Activated T-helper 2 cell treated with anti-CD3 and anti-CD28 coated beads, Interferon-gamma antibody, Interleukin-2, Interleukin-4, amounts not matched to agents 10 μg/mL and 5 μg/mL and 100 μg/mL, durations not matched to agents 14 hours and 24 hours and 36 hours (primary cell): ENCODE measurements at places on chromosomes 6 and 20. TPM values are rescaled to one million over a fixed set of nuclear protein-coding genes. Genes with fewer than 3 reads are reported as not detected.

DNA sequence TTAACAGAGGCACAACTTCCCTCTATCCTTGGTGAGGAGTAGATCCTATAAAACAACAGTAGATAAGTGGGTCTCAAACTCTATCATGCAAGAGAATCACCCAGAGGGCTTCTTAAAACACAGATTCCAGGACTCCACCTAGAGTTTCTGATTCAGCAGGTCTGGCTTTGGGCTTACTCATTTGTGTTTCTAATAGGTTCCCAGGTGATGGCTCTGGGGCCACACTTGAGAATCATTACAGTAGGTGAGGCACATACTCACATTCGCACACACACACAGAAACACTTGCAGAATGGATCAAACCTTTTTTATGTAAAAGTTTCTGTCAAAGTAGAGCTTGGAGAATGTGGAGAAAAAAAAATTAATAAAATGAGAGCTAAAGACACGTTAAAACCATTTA lies 52.4 kb downstream of the TMEM242 start:
- no peak for DNase-seq
- H3K27me3 ChIP-seq: peaks cover 2% of the 10 kb centered on the region
- peaks cover 8% of the 10 kb centered on the region for H3K4me1 ChIP-seq
- H3K4me3 ChIP-seq: no peak overlapping the region

DNA sequence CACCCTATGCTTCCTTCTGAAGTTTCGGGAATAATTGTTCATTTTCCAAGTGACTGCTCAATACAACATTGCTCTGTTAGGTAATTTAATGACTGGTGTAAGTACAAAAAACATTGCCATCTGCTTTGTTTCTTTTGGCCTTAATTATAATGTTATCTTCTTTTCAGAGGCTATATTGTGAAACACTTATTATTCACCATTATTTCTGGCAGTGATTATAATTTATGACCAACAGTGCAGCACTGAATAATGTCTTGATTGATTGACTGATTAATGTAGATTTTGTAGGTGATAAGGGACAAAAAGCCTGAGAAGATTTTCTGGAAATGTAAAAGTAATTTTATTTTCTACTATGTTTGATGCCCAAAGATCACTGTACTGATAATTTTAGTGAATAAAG lies 377.7 kb downstream of the PLCB1 start:
- no peaks in the 10 kb centered on the region for H3K36me3 ChIP-seq
- H3K4me1 ChIP-seq: no peaks in the 10 kb centered on the region
- H3K27me3 ChIP-seq: no peaks in the 10 kb centered on the region
- DNase-seq: no peak
- H3K4me3 ChIP-seq: no peak overlapping the region

DNA sequence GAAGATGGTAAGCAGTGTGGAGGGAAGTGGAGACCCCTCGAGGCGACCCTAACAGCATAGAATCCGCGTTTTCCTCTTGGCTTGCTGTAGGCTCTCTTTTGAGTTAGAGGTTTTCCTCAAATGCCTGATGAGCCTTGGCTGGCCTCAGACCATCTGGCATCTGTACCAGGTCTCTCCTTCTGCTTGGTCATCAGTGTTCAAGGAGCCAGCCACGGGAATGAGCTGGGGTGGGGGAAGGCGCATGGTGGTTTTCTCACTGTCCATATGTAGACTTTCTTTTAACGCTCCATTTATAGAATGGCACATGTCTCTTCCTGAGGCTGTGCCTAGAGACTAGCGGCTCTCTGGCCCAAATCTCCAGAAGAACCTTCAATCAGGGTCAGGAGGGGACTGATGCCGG lies 8.1 kb upstream of the GUCA1A start:
- no peak overlapping the region for H3K4me3 ChIP-seq
- peaks cover 12% of the 10 kb centered on the region for H3K27me3 ChIP-seq
- no peaks in the 10 kb centered on the region for H3K4me1 ChIP-seq
- DNase-seq: no peak
- no peaks in the 10 kb centered on the region for H3K36me3 ChIP-seq

- H3K4me3 ChIP-seq: no peak overlapping the region
- no peaks in the 10 kb centered on the region for H3K36me3 ChIP-seq
- no peak for DNase-seq
- H3K27ac ChIP-seq: no peak overlapping the region
- no peaks in the 10 kb centered on the region for H3K4me1 ChIP-seq
These were observed 77.3 kb downstream of the CD40 start for GRCh38 chr20:46195264-46196036.

- H3K36me3 ChIP-seq: peaks cover 61% of the 10 kb centered on the region
- H3K4me3 ChIP-seq: no peak overlapping the region
- H3K27ac ChIP-seq: peak overlapping the region; percentile 70
- no peak for DNase-seq
These were observed 58.4 kb upstream of the ARMH2 start for GRCh38 chr6:24856901-24857670.

- no peak for DNase-seq
- H3K4me1 ChIP-seq: no peaks in the 10 kb centered on the region
- H3K4me3 ChIP-seq: no peak overlapping the region
These were observed 569.2 kb downstream of the TFAP2B start for GRCh38 chr6:51387907-51388306.

DNA sequence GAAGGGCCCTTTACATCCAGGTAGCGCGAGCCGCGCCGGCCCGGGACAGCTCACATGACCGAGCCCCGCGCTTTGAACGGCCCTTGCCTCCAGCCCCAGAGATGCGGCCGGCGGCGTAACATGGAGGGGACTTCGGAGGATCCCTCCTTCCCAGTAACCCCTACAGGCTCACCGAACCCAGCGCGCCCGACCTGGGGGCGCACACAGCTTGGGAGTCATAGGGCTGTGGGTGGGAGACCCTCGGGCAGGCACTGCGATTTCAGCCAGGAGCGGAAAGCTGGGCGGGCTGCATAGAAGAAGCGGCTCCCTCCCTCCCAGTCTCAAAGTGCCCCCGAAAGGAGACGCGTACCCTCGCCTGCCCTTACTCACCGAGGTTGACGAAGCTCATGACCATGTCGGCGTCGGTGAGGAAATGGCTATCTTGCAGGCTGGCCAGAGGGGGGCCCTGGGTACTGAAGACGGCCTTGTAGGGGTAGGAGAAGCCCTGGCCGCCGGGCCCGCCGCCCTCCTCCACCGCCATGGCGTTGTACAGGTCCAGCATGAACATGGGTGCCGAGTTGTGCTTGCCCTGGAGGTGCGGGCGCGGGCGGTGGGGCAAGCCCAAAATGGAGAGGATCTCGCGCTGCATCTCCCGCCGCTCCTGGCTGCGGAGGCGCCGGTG lies 975 bp downstream of the BMP7 start:
- no peak for DNase-seq
- H3K4me1 ChIP-seq: peaks cover 9% of the 10 kb centered on the region
- no peak overlapping the region for H3K4me3 ChIP-seq
- no peak overlapping the region for H3K27ac ChIP-seq
- peaks cover 75% of the 10 kb centered on the region for H3K27me3 ChIP-seq

GRCh38 chr6:12051861-12052368 lies 39.8 kb downstream of the HIVEP1 start:
- H3K4me3 ChIP-seq: peak overlapping the region; percentile 59
- DNase-seq: peak; percentile 70
- H3K4me1 ChIP-seq: peaks cover 69% of the 10 kb centered on the region
- H3K36me3 ChIP-seq: peaks cover 53% of the 10 kb centered on the region
- H3K27ac ChIP-seq: peak overlapping the region; percentile 91

- no peak for DNase-seq
- H3K27me3 ChIP-seq: peaks cover 38% of the 10 kb centered on the region
- no peaks in the 10 kb centered on the region for H3K4me1 ChIP-seq
- no peak overlapping the region for H3K27ac ChIP-seq
These were observed 5.3 kb downstream of the KCNB1 start for GRCh38 chr20:49477200-49477599.

DNA sequence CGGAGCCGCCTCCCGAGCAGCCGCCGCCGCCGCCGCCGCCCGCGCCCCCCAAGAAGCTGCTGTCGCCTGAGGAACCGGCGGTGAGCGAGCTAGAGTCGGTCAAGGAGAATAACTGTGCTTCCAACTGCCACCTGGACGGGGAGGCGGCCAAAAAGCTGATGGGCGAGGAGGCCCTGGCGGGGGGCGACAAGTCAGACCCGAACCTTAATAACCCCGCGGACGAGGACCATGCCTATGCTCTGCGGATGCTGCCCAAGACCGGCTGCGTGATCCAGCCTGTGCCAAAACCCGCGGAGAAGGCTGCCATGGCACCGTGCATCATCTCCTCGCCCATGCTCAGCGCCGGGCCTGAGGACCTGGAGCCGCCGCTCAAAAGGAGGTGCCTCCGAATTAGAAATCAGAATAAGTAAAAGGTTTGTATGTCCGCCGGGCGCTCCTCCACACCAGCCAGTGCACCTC lies 145.2 kb downstream of the SOBP start:
- H3K27ac ChIP-seq: no peak overlapping the region
- peaks cover 3% of the 10 kb centered on the region for H3K4me1 ChIP-seq
- H3K36me3 ChIP-seq: no peaks in the 10 kb centered on the region
- no peak overlapping the region for H3K4me3 ChIP-seq
- peaks cover 70% of the 10 kb centered on the region for H3K27me3 ChIP-seq
- DNase-seq: no peak

GRCh38 chr6:114862819-114863218 lies 520.0 kb upstream of the HS3ST5 start:
- DNase-seq: no peak
- no peak overlapping the region for H3K27ac ChIP-seq
- no peaks in the 10 kb centered on the region for H3K27me3 ChIP-seq
- H3K4me3 ChIP-seq: no peak overlapping the region
- H3K4me1 ChIP-seq: no peaks in the 10 kb centered on the region
- H3K36me3 ChIP-seq: no peaks in the 10 kb centered on the region

- peaks cover 17% of the 10 kb centered on the region for H3K4me1 ChIP-seq
- no peak overlapping the region for H3K27ac ChIP-seq
- DNase-seq: no peak
- peaks cover 36% of the 10 kb centered on the region for H3K27me3 ChIP-seq
- no peak overlapping the region for H3K4me3 ChIP-seq
- H3K36me3 ChIP-seq: no peaks in the 10 kb centered on the region
These were observed 3.1 kb downstream of the CPXM1 start for GRCh38 chr20:2797136-2797983.

- no peak for DNase-seq
- H3K27ac ChIP-seq: peak overlapping the region; percentile 13
- peaks cover 55% of the 10 kb centered on the region for H3K4me1 ChIP-seq
- H3K36me3 ChIP-seq: no peaks in the 10 kb centered on the region
These were observed 23.6 kb downstream of the BFSP1 start for GRCh38 chr20:17507531-17507930.

DNA sequence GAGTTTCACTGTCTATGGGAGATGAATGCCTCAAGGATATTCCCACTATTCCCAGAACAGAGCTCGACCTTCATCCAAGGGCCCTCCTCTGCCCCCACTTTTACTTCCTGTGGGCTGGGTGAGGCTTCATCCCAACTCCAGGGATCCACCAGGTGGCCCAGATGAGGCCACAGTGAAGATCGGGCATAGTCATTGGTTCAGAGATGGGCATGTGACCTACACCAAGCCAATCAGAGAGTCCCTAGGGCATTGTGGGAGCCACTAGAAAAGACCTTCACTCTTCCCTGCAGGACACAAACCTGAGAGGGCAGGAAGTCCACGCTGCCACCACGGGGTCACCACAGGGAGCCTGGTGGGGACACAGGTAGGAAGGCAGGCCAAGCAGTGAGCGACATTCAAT lies 72.9 kb upstream of the SLC22A16 start:
- H3K27ac ChIP-seq: no peak overlapping the region
- H3K36me3 ChIP-seq: no peaks in the 10 kb centered on the region
- H3K4me3 ChIP-seq: no peak overlapping the region
- DNase-seq: no peak
- H3K27me3 ChIP-seq: peaks cover 11% of the 10 kb centered on the region

DNA sequence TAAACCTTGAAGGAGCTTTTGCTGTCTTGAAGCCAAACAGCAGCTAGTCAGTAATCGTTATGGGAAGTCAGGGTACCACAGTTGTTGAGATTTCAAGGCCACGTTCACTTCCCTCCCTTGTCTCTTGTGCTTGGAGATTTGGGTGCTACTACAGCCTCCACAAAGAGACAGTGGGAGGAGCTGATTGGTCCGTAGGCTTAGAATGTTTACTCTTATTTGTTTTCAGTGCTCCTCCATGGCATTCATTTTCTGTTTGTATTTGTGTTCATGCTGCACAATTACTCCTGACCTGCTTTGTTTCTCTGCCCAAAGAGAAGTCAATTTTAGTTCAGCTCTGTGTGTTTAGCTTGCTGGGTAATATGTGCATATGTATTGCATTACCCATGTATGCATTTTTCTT lies 147.7 kb downstream of the PRL start:
- no peak overlapping the region for H3K27ac ChIP-seq
- no peak overlapping the region for H3K4me3 ChIP-seq
- H3K4me1 ChIP-seq: peaks cover 29% of the 10 kb centered on the region
- H3K27me3 ChIP-seq: peaks cover 44% of the 10 kb centered on the region

DNA sequence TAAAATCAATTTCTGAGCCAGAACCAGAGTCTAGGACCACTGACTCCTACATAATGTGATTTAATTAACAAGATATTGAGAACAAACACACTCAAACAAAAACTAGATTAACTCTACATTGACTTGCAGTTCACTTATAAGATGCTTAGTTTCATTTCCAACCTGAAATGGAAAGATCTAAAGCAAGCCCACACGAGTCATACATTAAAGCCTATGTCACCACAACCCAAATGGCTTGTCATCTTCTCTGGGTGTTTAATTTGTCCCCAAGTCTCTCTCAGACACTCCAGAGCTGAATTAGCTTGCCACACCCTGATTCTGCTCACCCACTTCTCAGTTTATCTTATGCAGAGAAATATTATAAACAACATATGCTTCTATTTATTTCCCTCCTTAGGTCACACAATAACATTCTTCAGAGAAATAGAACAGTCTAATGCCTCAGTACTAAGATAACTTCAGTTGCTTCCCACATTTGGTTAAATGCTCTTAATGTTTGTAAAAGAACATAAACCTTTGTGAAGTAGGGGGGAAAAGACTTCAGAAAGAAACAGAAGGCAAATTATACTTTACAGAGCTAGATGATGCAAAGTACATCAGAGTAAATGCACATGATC lies 8.8 kb upstream of the FBXO30 start:
- no peaks in the 10 kb centered on the region for H3K36me3 ChIP-seq
- H3K4me3 ChIP-seq: no peak overlapping the region
- H3K27me3 ChIP-seq: no peaks in the 10 kb centered on the region
- peaks cover 42% of the 10 kb centered on the region for H3K4me1 ChIP-seq
- DNase-seq: no peak
- H3K27ac ChIP-seq: peak overlapping the region; percentile 46

GGTLC1 gene
- not detected in 2 replicates for total RNA-seq

DPM1 gene
- 59.6 and 60.0 TPM in 2 replicates for total RNA-seq

ARFGEF3 gene
- total RNA-seq: 0.48 and 0.55 TPM in 2 replicates

TREM2 gene
- total RNA-seq: not detected in 2 replicates

ANGPT4 gene
- not detected in 2 replicates for total RNA-seq

ENPP5 gene
- not detected in 2 replicates for total RNA-seq

CTAGE9 gene
- total RNA-seq: not detected in 2 replicates

ZNF391 gene
- total RNA-seq: 0.44 and 0.82 TPM in 2 replicates

TGM3 gene
- total RNA-seq: not detected in 2 replicates
